ENCODE measurements at places on chromosomes 1 and 21.

GRCh38 chr1:25809283-25809926 lies 9.4 kb downstream of the SELENON start:
- no peak for DNase-seq

DNA sequence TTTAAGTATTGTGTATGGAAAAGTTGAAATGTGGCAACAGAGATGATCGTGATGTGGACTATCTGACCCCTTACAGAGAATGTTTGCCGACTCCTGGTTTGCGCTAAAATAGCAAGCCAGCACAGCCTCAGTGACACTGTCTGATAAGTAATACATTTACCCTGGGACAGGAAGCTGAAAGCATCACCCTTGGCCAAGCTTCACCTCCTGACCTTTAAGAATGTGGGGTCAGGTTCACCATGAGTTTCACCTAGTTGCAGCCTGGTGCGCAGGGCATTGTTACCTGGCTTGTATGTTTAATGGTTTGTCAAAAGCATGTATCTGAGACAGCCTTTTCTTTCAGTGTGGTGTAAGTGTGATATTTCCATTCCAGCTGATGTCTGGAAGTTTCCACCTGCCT lies 29.2 kb downstream of the TRAF5 start:
- no peak for DNase-seq

DNA sequence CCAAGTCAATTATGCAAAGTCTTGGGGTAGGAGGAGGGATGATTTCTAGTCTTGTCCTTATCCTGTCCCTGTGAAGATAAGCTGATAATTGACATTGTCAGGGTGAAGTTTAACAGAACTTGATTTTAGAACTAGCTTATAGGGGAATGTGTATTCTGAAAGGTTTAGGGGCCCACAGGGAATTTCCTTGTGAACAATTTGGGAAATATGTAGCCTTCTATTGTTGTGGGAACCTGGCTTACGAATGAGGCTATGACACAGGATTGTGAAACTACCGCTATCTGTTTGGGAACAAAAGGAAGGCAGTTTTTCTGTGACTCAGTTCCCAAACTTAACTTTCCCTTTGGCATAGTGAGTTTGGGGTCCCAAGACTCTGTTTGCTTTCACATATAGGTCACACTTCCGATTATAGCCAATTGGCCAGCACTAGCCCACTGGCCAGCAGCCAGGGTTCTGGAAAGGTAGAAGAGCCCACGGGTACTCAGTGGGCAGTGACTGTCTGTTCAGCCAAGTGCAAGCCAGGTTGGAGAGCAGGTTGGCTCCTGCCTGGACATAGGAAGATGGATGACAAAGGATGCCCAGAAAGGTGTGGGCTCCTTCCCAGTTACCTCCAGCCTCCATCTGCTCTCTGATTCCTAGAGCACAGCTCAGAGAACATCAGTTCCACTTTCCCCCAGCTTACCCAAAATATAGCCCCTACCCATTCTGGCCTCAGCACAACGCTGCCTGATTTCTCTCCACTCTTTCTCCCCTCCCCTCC lies 35.5 kb downstream of the H3-3A start:
- DNase-seq, result no peak

DNA sequence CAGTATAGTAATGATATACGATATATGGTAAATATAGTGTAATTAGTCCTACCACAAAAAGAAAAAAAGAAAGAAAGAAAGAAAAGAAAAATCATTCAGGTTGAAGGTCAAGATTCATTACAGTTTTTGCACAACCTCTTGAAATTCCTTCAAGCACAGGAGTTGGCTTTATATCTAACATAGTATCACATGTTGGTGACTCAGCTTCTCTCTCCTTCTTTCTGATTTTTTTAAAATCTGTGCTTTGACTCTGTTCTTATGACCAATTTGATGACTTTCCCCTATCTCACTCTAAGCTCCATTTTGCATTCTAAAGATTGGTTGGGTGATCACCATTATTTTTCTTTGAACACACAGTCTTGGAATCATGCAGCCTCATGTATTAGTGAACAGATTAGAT lies 148.2 kb upstream of the COL11A1 start:
- no peak for DNase-seq
